ENCODE measurements at places on chromosomes 2 and 18.
A peak's percentile ranks its signal among the peaks of the same experiment; 100 is the strongest.

- no peaks in the 10 kb centered on the region for H3K36me3 ChIP-seq
- no peak for DNase-seq
- H3K4me1 ChIP-seq, result peaks cover 4% of the 10 kb centered on the region
- H3K4me3 ChIP-seq, result no peak overlapping the region
Observed at GRCh38 chr2:161990741-161991140, 83.3 kb downstream of the DPP4 start.

DNA sequence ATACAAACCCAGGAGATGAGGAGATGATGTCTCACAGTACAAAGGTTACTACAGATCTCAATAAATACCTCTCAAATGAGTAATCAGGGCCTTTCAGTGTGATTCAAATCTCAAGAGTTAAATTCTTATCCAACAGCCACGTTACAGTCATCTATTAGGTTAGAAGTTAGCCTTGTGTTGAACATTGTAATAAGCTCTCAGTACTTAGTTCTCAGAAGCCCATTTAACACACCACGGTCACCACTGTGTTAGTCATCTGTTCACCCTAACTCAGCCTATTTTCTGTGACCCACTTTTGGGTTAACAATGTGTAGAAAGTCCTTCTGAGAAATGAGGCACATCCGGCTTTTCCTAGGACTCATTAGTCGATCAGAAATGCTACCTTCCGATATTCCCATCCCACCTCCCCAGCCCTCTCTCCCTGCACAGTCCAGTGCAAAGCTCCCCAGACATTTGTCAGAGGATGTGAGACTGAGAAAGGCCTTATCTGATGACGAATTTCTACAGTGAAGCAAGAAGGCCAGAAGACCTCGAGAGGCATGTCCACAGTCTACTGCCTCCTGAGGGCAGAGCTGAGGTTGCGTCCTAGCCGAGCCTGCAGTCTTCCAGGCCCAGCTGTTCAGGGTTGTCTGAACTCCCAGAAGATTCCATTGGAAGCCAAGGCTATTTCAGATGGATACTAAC, 92.6 kb downstream of the ACTR2 start:
- peaks cover 33% of the 10 kb centered on the region for H3K36me3 ChIP-seq
- H3K27ac ChIP-seq, result peak overlapping the region; percentile 84
- no peak overlapping the region for H3K4me3 ChIP-seq
- no peaks in the 10 kb centered on the region for H3K4me1 ChIP-seq
- DNase-seq, result no peak

- H3K4me3 ChIP-seq, result no peak overlapping the region
- H3K27me3 ChIP-seq, result no peaks in the 10 kb centered on the region
- H3K4me1 ChIP-seq, result no peaks in the 10 kb centered on the region
- no peak overlapping the region for H3K27ac ChIP-seq
- peaks cover 33% of the 10 kb centered on the region for H3K36me3 ChIP-seq
Observed at GRCh38 chr2:206011018-206011614, 74.9 kb downstream of the INO80D start.

- no peaks in the 10 kb centered on the region for H3K36me3 ChIP-seq
- no peaks in the 10 kb centered on the region for H3K4me1 ChIP-seq
- peaks cover 18% of the 10 kb centered on the region for H3K27me3 ChIP-seq
- no peak overlapping the region for H3K27ac ChIP-seq
- no peak for DNase-seq
Observed at GRCh38 chr18:50006470-50007046, 188.4 kb downstream of the MYO5B start.

- H3K36me3 ChIP-seq, result no peaks in the 10 kb centered on the region
- H3K4me1 ChIP-seq, result no peaks in the 10 kb centered on the region
- no peak overlapping the region for H3K27ac ChIP-seq
- DNase-seq, result no peak
- no peaks in the 10 kb centered on the region for H3K27me3 ChIP-seq
- no peak overlapping the region for H3K4me3 ChIP-seq
Observed at GRCh38 chr18:33282709-33283333, 157.7 kb downstream of the CCDC178 start.

DNA sequence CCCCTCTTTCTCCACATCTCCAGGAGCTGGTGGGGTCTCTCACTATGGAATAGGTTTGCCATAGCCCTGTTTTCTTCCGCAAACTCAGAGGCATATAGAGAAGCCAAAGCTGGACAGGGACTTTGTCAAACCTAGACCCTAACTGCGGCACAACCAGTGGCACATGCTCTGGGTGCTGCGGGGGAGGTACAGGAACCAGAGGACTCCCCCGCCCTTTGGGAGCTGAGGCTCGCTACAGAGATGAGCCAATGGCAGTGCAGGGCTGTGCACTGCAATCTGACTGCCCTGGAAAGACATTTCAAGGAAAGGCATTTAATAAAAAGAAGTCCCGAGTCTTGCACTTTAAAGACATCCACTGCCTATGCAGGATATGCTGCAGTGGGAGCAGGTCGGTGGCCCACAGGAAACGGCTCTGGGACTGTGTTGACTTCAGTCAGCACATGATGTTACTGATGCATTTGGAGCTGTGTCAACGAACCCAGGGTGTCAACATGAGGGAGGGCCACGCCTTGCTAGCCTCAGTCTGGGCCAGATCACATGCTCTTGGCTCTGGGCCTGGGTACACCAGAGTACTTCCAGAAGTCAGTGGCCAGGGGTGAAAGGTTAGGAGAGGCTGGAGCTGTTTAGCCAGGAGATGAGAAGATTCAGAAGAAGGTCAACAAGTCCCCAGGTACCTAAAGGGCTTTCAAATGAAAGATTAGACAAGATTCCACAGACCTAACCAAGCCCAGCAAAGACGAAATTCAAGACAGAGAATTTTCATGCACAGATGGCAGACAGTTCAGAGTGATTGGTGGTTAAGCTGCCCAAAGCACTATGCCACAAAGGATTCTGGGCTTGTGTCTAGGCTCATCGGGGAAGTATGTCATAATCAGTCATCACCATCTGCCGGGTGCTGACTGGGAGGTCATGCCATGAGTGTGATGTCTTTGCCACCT, 8.2 kb downstream of the SLC35F6 start:
- H3K27me3 ChIP-seq, result no peaks in the 10 kb centered on the region
- peaks cover 10% of the 10 kb centered on the region for H3K4me1 ChIP-seq
- no peak for DNase-seq
- no peak overlapping the region for H3K4me3 ChIP-seq
- H3K36me3 ChIP-seq, result no peaks in the 10 kb centered on the region

GRCh38 chr2:54839461-54840255, 116.2 kb downstream of the EML6 start:
- DNase-seq, result no peak
- H3K27me3 ChIP-seq, result no peaks in the 10 kb centered on the region
- H3K4me1 ChIP-seq, result peaks cover 38% of the 10 kb centered on the region
- H3K27ac ChIP-seq, result no peak overlapping the region
- H3K4me3 ChIP-seq, result no peak overlapping the region

DNA sequence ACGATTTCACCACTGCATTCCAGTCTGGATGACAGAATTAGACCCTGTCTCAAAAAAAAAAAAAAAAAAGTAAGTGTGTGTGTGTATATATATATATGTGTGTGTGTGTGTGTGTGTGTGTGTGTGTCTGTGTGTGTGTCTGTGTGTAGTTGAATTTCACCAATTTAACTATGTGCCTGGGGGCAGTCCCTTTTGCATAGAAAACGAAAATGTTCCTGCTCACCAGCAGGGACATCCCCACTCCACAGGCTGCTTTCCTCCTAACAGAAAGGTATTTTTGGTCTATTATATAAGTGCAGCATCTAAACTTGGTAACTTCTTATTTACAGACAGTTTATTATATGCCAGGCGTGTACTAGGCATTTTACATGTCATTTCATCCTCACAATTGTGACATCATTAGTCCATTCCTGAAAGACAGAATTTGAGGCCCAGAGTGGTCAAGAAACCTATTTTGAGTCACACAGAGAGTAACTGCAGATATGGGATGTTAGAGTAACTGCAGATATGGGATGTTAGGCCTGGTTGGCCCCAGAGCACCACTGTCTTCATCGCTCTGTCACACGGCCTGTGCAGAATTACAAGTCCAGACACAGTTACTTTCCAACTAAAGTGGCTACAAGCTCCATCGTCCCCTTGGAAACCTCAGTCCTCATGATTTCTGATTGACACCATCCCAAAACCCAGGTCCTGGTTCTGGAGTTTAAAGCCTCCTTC, 9.3 kb upstream of the TTL start:
- H3K27ac ChIP-seq, result no peak overlapping the region
- H3K4me1 ChIP-seq, result no peaks in the 10 kb centered on the region
- DNase-seq, result no peak
- H3K27me3 ChIP-seq, result no peaks in the 10 kb centered on the region

DNA sequence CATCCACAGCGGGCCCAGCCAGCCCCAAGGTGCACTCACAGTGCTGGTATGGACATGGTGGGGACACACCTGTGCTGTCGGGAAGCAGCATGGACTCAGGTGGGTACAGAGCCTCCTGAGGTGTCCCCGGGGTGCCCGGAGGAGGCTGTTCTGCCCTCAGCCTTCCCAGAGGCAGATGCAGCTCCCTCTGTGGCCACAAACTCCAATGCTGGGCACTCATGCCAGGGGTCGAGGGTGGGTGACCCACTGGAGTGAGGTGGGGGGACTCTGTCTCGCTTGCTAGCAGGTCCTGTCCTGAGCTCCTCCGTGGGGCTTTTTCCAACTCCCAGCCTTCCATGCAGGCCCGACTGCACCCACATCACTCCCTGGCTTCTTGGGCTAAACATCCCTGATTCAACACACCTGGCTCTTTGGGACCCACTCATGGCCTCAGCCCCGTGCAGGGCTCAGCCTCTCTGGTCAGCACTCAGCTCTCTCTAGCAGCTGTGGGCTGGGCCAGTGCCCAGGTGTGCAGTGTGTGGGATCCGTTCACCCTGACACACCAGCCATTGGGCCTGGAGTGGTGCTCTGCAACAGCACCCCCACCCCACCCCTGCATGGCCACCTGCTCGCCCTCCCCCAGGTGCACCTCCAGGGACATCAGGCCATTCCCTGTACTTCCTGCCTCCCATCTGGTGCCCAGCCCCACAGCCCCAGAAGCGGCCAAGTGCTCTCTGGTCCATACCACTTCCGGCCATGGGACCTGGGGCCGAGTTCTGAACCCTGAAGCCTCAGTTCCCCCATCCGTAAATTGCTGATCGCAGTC, 16.0 kb downstream of the RAMP1 start:
- H3K27ac ChIP-seq, result no peak overlapping the region
- H3K27me3 ChIP-seq, result no peaks in the 10 kb centered on the region
- no peaks in the 10 kb centered on the region for H3K36me3 ChIP-seq
- DNase-seq, result no peak
- no peak overlapping the region for H3K4me3 ChIP-seq

- no peak overlapping the region for H3K27ac ChIP-seq
- DNase-seq, result no peak
- H3K36me3 ChIP-seq, result no peaks in the 10 kb centered on the region
- H3K4me3 ChIP-seq, result no peak overlapping the region
- H3K27me3 ChIP-seq, result no peaks in the 10 kb centered on the region
Observed at GRCh38 chr2:224611938-224612337, 26.8 kb upstream of the CUL3 start.

DNA sequence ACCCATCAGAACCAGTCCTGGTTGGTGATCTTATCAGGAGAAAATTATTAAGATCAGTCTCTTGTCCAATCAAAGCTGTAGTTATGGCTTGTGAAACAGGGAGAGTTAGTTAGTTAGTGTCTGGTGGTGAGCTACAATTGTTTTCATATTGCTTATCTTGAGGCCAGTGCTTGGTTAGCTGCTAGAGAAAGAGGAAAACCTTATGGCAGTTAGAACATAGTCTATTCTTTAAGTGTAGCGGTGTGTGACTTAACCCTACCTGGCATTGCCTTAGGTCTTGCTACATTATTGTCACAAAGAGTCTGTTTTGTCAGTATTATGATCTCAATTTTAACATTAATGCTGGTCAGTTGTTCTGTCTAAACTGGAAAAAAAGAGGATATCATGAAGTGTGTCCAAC, 11.5 kb upstream of the ABCA12 start:
- H3K4me3 ChIP-seq, result no peak overlapping the region
- H3K36me3 ChIP-seq, result no peaks in the 10 kb centered on the region
- H3K4me1 ChIP-seq, result no peaks in the 10 kb centered on the region
- H3K27ac ChIP-seq, result no peak overlapping the region

GRCh38 chr2:59249441-59250306, 1008.5 kb upstream of the FANCL start:
- peak; percentile 45 for DNase-seq
- peak overlapping the region; percentile 50 for H3K4me3 ChIP-seq
- peak overlapping the region; percentile 47 for H3K27ac ChIP-seq
- peaks cover 19% of the 10 kb centered on the region for H3K4me1 ChIP-seq

DNA sequence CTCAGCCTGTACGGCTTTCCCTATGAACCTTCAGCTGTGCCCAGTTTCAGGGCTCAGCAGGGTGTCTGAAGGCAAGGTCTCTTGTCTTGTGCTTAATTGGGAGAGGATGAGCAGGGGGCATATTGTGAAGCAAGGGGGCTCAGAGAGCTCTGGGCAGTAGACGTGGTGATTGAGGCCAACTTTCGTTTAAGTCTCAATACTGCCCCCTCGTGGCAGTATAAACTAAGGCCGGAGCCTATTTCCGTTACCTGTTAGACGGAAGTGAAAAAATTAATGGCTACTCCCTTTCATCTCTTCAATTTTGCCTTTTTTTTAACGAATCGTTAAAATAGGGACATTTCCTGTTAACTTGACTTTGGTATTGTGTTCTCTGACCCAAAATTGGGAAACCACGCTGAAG, 193.4 kb downstream of the TDRD15 start:
- no peak overlapping the region for H3K4me3 ChIP-seq
- peaks cover 3% of the 10 kb centered on the region for H3K27me3 ChIP-seq
- H3K4me1 ChIP-seq, result peaks cover 8% of the 10 kb centered on the region
- H3K27ac ChIP-seq, result no peak overlapping the region

GRCh38 chr2:236552212-236552542, 17.4 kb upstream of the ACKR3 start:
- peaks cover 19% of the 10 kb centered on the region for H3K4me1 ChIP-seq
- no peaks in the 10 kb centered on the region for H3K27me3 ChIP-seq
- DNase-seq, result no peak

- no peaks in the 10 kb centered on the region for H3K36me3 ChIP-seq
- H3K27me3 ChIP-seq, result no peaks in the 10 kb centered on the region
- H3K4me1 ChIP-seq, result no peaks in the 10 kb centered on the region
- H3K27ac ChIP-seq, result no peak overlapping the region
- no peak overlapping the region for H3K4me3 ChIP-seq
- no peak for DNase-seq
Observed at GRCh38 chr2:80815259-80815658, 510.7 kb upstream of the LRRTM1 start.

GRCh38 chr2:240642806-240643092, 17.5 kb downstream of the GPR35 start:
- H3K36me3 ChIP-seq, result no peaks in the 10 kb centered on the region
- no peak overlapping the region for H3K4me3 ChIP-seq
- peaks cover 26% of the 10 kb centered on the region for H3K27me3 ChIP-seq
- H3K4me1 ChIP-seq, result no peaks in the 10 kb centered on the region
- DNase-seq, result no peak
- no peak overlapping the region for H3K27ac ChIP-seq

GRCh38 chr2:133498662-133499585, 69.3 kb downstream of the NCKAP5 start:
- H3K27me3 ChIP-seq, result no peaks in the 10 kb centered on the region
- H3K4me3 ChIP-seq, result no peak overlapping the region
- no peak overlapping the region for H3K27ac ChIP-seq
- DNase-seq, result no peak

- no peak overlapping the region for H3K4me3 ChIP-seq
- no peak overlapping the region for H3K27ac ChIP-seq
- H3K4me1 ChIP-seq, result no peaks in the 10 kb centered on the region
- H3K27me3 ChIP-seq, result no peaks in the 10 kb centered on the region
- H3K36me3 ChIP-seq, result peaks cover 33% of the 10 kb centered on the region
Observed at GRCh38 chr2:101012706-101013181, 10.7 kb downstream of the RPL31 start.

- no peak overlapping the region for H3K4me3 ChIP-seq
- H3K27ac ChIP-seq, result no peak overlapping the region
- H3K4me1 ChIP-seq, result peaks cover 10% of the 10 kb centered on the region
- DNase-seq, result peak; percentile 65
Observed at GRCh38 chr18:67217551-67218166, 298.9 kb downstream of the DSEL start.
